ENCODE measurements at places on chromosomes 6 and 20.
A peak's percentile ranks its signal among the peaks of the same experiment; 100 is the strongest.

DNA sequence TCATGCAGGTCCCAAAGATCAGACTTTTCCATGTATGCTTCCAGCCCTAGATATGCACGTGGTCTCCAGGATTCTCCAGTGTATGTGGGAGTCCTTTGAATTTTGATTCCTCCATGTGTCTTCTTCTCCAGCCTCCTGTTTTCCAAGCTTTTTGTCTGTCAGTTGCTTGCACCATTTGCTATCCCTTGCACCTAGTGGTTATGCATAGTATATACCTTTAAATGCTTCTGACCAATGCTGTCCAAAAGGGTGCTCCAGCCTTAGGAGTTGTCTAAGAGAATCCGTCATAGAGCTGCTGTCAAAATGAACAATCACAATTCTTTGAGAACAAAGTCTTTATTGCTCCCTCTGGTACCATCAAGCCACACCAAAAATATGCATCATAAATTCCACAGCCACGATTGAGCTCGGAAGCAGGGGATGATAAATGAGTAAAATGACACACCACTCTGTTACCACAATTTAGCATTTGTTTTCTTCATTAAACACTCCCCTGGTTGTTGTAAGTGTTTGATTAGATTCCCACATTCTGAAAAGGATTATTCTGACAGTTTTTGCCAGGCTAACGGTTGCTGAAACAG is 706.2 kb upstream of the GJE1 start:
- no peak for DNase-seq

DNA sequence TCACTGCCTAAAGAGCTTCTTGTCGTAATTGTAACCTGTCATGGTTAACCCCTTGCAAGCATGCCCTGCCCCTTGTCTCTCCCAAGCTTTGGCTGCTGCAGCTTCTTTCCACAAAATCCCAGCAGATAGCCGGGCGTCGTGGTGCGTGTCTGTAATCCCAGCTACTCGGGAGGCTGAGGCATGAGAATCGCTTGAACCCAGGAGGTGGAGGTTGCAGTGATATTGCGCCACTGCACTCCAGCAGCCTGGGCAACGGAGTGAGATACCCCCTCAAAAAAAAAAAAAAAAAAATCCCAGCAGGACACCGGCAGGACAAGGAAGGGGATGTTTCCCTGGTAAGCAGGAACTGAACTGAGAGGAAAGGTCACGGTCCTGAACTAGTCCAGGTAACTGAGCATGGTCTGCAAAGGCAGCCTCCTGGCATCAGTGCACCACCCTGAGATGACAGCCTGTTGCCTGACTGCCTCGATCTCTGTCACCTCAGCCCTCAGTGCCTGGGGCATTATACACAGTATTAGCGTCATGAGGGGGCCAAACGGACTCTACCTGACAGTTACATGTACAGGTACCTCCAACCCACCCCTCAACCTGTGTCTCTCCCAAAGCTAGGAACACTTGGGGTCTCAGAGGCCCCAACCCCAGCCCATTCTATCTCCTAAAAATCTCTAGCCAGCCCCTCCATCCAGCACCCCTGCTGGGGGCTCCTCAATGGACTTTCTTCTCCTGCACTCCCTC is 1.8 kb downstream of the LZTS3 start:
- DNase-seq = no peak

DNA sequence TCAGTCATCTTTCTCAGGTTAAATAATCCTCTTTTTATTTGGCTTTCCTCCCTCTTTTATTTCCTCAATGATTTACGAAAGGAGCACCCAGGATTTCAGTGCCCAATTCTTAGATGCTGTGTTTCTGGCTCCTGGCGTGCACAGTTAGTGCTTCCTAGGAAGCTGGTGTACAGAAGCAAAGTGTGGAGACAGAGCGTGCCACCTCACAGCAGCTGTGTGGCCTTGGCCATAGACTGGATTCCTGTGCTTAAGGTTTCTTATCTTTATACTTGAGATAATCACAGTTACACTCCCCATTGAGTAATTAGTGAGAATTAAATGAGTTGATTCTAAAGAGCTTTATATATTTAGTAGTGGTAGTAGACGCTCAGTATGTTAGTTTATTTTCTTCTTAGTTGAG is 39.7 kb upstream of the GJA1 start:
- no peak for DNase-seq

- no peak for DNase-seq
Measured at GRCh38 chr6:42818416-42818815, 36.6 kb downstream of the BICRAL start.

GRCh38 chr6:34546551-34547321 is 9.4 kb downstream of the SPDEF start:
- peak; percentile 6 for DNase-seq

- DNase-seq = no peak
Measured at GRCh38 chr6:159499034-159499433, 194.0 kb downstream of the SOD2 start.

DNA sequence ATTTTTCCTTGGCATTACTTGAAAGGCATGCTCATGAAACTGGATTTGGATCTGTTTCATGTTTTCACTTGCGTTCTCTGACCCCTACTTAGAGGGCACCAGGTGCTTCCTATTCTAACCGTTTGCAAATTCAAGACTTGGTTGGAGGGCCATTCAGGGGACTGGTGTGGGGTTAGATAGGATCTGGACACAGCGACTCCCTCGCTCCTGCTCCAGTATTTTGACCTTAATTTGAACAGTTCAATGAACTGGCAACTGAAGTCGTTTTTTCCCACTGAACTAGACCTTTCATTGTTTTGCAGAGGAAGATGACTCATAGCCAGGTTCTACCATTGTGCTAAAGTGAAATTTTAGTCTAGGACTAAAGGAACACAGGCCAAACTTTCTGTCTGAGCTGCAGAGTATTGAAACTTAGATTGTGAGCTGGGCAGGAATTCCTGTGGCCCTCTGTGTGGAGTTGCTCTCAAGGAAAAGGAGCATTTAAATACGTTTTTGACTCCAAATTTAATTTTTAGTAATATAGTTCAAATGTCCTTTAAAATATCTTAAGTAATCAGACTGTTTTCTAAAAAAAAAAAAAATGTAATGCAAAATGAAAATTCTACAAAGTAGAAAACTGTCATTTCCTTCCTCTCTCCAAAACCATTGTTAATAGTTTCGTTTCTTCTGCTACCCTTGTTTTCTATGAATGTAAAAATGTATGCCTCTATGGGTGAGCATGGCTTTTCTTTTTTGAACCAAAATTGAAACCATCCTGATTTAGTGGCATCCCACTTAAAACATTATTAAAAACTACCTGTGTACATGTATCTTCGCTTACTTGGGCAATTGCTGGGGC is 64.8 kb downstream of the UTRN start:
- DNase-seq = no peak

- no peak for DNase-seq
Measured at GRCh38 chr6:3124667-3125066, 6.2 kb downstream of the BPHL start.

DNA sequence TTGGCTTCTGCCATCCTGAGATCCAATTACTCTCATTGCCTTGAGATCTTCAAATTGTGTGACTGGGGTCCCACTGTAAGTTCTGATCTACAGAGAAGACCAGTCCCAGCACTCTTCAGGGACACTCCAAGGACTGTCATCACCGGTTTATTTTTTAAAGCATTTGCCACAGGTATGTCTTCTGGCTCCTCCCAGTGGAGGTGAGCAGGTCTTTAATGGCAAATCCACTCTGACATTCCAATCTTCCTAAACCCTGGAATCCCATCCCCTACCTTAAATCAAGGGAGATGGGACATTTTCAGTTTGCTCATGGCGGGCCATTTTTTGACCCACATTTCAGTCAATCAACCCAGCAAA is 35.2 kb upstream of the IYD start:
- no peak for DNase-seq

DNA sequence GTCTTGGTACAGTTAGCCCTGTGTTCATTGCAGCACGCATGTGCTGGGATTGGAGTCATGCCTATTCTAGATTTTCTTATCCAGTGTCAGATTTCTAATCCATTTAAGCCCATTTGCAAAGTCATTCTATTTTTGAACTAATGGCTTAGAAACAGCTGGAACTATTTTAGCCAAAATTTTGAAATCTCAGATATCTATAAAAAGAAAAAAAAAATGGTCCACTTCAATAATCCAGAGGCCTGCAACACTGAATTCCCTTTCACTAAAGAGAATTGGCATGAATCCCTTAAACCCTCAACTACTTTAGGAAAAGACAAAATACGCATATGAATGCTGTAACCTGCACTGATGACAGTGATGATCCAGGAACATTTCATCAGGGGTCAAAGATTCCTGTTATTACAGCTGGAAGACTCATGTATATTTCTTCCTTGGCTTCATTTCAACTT is 1.5 kb downstream of the COL21A1 start:
- no peak for DNase-seq

GRCh38 chr6:3337521-3338350 is 79.0 kb downstream of the PSMG4 start:
- no peak for DNase-seq

DNA sequence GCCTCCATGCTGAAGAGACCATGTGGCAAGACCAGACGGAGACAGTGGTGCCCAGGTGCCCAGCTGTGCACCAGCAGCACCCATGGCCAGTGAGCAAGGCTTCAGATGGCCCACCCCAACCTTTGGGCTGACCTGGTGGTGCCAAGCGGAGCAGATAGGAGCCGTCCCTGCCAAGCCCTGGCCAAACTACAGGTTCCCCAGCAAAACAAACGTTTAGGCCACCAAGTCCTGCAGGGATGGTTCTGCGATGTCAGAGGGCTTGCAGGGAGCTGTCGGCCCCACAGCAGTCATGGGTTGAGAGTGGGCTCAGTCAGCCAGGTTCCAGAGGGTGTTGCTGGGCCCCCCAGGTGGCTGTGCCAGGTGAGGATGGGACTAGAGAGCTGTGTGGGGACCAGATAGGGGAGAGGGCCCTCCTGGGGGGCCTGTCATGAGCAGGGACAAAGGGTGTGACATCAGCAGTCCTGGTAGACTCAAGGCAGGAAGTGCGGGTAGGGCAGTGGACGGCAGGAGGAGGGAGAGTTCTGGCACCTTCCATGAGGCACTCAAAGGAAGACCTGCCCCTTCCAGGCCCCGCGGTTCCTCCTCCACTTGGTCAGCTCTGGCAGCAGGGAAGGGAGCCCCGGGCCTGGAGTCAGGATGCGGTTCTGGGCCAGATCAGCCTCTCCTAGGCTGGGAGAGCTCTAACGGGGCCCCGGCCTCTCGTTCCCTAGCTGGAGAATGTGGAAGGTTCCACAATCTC is 342.4 kb downstream of the ZFAND3 start:
- no peak for DNase-seq

DNA sequence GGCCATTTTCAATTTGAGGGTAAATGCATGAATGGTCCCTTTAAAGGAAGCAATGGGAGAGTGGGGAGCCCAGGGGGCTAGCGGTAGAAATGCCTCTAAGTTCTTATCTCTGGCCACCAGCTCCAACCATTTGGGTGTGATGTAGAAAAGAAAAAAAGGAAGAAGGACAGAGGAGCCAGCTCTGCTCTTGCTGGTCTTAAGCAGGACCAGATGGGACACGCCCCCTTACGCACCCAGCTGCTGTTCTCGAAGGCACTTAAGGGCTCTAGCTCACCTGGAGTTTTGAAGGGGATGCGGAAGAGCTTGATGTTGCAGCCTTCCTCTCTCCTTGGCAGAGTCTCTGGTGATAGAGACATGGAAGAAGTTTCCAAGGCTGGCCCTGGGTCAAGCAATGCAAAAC is 59.5 kb upstream of the RNF144B start:
- DNase-seq = peak; percentile 16

DNA sequence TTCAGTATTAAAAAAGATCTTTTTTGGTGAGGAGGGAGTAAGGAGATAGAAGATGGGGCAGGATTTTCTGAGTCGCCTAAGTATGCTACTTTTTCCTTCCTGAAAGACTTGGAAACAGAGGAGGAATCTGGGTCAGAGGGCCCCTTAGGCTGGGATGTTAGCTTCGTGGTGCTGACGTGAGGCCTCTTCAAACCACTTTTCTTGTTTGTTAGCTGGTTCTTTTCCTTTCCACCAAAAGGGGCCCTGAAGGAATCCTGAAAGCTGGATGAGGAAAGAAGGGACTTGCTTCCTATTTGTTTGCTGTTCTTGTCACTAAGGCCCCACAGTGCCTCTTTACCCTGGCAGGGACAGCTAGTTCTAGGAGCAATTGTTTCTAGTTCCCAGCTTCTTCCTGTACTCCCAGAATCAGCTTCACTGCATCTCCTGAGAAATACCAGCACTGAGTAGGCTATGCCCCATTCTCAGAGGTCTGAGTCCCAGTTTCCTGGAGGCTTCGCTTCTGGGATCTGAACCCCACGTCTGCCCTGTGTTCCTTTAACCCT is 2.2 kb upstream of the IL20RA start:
- DNase-seq = no peak

- peak; percentile 17 for DNase-seq
Measured at GRCh38 chr20:53769041-53769440, 175.4 kb upstream of the ZNF217 start.

DNA sequence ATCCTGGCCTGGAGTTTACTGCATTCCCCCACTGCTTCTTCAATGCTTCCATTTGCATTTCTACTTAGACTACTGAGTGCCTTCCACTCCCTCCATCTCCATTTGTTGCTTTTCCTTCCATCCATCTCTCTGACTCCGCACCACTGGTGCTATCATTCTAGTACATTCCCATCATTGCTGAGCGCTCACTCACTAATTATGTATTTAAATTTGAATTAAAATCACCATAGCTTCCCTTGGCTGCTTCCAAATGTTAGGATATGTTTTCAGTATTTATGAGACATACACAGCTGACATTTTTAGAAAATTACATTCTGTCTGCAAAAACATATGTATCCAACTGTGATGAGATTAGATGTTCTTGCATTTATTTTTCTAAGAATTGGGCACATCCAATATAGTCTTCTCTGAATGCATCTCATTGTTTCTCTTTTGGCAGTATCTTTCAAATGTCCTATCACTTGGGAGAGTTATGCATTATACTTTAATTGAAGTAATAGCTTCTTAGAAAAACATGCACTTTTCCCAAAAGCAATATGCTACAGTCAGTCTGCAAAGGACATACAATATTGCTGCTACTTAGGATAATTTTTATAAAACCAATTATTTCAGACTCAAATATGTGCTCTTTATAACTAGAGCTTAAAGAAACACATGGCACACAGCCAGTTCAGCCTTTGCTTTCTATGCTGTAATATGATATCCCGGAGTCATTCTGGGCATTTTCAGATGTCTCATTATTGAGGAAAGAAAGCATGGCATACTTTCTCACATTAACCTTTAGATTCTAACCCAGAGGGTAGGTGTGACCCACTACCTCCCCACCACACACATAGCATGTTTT is 12.1 kb upstream of the COL21A1 start:
- peak; percentile 56 for DNase-seq

DNA sequence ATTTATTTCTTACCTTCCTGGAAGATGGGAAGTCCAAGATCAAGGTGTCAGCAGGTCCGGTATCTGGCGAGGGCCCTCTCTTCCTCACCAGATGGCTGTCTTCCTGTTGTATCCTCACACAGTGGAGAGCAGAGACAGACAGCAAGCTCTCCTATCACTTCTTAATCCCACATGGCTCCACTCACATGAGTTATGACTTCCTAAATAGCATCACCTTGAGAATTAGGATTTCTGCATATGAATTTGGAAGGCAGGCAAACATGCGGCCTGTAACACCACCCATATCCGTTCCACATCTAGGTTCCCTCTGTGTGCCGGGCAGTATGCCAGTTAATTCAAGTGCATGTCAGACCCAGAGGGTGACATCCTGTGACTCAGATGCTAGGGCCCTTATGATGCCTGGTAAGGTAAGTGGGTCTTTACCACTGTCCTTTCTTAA is 2.1 kb downstream of the RAET1E start:
- DNase-seq = no peak

GRCh38 chr20:57579898-57580447 is 19.1 kb downstream of the PCK1 start:
- peak; percentile 43 for DNase-seq

GRCh38 chr6:163417595-163417994 is 3.1 kb downstream of the QKI start:
- DNase-seq = no peak

- no peak for DNase-seq
Measured at GRCh38 chr6:2507521-2508037, 243.1 kb downstream of the MYLK4 start.
